ENCODE measurements at places on chromosomes 1 and 21. TPM values are rescaled to one million over a fixed set of nuclear protein-coding genes. Genes with fewer than 3 reads are reported as not detected.

Gene PLEKHA6
- 0.21 TPM for total RNA-seq

GRCh38 chr1:18795002-18795689, 64.3 kb downstream of the TAS1R2 start:
- no peak for DNase-seq

DNA sequence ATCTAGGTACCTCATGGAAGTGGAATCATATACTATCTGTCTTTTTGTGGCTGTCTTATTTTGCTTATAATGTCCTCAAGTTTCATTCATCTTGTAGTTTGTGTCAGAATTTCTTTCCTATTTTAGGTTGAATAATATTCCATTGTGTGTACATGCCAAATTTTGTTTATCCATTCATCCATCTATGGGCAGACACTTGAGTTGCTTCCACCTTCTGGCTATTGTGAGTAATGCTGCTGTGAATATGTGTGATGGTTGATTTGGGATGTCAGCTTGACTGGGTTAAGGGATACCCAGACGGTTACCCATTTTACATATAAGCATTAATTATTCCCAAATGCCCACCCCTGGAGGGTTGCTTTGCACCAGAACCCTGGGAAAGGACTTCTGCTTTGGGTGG, 477.5 kb downstream of the PTPRU start:
- DNase-seq, result no peak

DNA sequence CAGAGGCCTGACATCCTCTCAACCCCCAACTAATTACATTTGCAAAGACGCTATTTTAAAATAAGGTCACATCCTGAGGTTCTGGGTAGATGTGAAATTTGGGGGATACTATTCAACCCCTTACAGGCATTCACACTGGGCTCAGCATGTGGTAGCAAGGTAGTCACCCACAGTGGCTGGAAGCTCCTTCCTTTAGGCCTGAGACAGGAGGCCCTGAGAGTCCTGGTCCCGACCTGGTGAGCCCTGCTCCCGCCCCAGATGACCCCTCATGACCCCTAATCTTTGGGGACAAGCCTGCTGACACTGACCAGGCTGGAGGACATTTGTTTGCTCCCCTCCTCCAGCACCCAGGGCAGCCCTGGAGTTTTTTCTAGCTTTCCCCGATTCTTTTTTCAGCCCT, 225.9 kb downstream of the DYRK1A start:
- no peak for DNase-seq

Gene LCE2A
- total RNA-seq, result not detected

DNA sequence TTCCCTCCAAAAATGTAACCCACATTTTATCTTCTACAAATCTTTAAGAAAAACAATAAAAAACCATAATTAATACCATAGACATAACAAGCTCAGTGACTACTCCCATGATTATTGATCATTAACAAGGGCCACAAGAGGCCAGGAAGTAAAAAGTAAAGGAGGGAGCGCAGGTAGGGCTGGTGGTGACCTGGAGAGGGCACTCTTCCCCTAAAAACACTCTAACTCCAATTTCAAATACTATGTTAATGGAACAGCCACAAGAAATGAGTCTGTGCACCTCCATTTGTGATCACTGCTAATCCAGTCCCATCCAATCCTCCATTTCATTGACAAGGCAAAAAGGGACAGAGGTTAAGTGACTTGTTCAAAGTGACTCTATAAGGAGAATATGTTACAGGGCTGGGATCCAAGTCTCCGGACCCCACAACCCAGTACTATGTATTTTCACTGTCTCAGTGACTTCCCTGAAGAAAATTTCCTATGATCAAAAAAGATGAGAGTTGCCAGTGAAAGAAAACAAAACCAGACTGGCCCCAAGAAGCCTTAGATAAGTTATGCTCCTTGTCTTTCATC, 41.2 kb upstream of the CFAP298 start:
- no peak for DNase-seq

Gene FCAMR
- not detected for total RNA-seq

Gene TRIM46
- 10.2 TPM for total RNA-seq

Gene L1TD1
- total RNA-seq, result not detected

DNA sequence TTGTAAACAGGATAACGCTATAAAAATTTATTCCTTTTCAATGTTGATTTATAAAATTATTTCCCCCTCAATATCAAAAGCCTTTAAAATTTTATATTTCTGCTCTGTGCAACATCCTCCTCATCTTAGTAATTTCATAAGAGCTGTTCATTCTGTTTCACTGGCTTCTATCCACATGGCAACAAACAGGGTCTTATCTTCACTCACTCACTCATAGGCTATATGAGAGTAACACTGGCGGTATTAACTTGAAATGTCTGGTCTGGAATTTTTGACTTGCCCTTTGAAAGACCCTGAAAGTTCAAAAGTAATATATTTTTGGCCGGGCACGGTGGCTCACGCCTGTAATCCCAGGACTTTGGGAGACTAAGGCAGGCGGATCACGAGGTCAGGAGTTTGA, 77.4 kb upstream of the KRTAP11-1 start:
- no peak for DNase-seq

Gene RNU1-1
- total RNA-seq, result 3,041 TPM

DNA sequence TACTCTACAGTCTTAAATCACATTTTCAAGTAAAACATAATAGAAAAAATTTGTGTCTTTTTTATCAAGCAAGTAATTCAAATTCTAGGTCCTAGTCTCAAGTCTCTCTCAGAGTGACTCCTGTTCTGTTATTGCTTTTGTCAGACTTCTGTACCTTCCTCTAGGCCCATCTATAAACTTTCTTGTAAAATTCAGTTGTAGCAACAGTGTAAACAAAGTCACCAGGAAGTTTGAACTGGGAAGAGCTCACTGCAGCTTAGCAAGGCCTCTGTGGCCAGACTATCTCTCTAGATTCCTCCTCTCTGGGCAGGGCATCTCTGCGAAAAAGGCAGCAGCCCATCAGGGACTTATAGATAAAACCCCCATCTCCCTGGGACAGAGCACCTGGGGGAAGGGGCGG, 13.5 kb upstream of the ZNF678 start:
- no peak for DNase-seq

GRCh38 chr1:170823120-170823519, 112.2 kb upstream of the MROH9 start:
- DNase-seq, result no peak

GRCh38 chr1:115051850-115052249, 22.2 kb downstream of the TSHB start:
- DNase-seq, result no peak

DNA sequence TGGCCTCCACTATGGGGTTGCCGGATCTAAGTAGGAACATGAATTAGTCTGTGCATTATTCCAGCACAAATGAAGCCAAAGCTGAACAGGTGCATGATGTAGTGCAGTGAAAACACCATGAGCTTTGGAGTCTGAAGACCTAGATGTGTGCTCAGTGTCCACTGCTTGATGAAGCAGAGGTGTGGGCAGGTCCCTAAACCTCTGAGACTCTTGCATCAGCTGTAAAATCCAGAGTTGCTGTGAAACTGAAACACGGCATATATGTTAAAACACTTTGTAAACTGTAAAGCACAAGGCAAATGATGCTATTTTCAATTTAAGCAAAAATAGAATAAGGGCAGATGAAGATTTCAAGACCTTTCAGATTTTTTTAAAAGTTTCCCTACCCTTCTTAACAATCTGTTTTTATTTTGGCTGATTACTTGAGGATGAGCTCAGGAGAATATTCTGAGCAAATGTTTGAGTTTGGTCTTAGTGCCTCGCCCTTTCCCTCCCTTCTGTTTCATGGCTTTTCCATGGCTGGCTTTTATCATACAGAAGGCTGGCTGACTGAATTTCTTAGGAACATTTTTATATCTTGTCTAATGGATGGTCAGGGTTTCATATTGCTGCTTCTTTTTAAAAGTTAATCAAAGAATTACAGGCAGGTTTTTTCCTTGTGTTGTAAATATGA, 221.8 kb downstream of the NTNG1 start:
- DNase-seq, result no peak

DNA sequence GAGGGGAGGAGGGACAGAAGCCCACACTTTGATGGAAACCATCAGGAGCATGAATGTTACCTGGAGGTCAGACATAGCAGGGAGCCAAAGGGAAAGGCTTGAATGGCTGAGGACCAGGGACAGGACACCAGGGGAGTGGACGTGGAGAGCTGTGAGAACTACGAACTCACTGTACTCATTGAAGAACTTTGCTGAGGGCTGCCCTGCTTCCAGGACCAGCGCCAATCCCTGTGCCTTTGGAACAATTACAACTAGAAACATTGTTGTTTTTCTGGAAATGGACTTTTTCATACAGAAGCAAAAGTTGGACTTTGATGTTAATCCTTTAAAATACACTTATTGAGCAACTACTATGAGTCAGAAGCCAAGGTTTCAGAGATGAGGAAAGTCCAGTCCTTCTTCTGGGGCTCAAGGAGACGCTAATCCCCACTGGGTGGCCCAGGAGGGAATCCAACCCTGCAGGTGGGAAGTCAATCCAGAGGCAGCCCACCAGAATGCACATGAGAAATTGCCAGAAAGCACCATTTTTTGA, 12.9 kb downstream of the TSPAN2 start:
- no peak for DNase-seq

Gene LCE3B
- total RNA-seq, result not detected

Gene ACOT11
- 0.91 TPM for total RNA-seq

DNA sequence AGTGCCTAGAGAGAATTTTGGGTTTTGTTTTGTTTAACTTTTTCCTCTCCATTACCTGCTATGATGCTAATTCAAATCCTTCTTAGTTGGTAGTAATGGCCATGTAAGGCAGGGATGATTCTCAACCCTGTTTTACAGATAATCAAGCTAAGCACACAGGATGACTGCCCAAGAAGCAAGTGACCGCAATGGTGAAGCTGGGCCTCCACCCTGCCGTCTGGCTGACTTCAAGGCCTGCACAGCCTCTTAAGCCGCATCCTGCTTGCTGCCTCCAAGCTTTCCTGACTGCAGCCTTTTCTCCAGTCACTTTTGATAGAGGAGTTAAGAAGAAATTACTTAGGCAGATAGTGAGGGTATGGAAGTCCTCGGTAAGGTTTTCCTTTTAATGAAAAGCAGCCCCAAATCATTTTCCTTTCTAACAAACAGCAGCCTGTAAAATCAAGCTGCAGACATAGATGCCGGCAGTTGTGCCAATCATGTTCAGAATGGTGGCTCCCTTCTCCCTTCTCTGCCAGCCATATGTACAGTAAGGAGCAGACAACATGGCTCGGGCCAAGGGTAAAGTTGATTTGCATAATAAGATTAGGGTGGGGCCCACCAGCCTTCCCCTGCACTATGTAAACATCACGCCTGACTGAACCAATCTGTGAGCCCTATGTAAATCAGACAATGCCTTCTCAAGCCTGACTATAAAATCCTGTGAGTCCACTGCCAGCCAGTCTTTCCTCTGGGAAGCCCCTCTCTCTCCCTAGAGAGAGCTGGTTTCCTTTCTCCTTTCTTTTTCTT, 8.8 kb upstream of the CTBS start:
- no peak for DNase-seq

Gene SPRR2F
- total RNA-seq, result not detected

DNA sequence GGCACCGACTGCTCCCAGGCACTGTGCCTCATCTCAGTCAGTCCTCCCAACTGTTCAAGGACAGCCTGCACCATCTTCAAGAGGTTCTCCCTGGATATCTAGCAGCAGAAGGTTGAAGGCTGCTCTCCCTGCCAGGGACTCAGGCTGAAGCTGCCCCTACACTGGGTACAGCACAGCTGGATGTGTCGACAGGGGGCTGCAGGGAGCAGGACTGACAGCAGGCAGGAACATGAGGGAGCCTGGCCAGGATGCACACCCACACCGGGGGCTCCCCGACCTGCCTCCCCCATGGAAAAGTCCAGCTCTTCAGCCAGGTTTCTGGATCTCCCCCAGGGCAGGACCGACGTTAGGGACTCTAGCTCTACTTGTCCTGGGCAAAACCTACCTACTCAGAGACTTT, 20.5 kb downstream of the SETD4 start:
- DNase-seq, result no peak

Gene FAM151A
- total RNA-seq, result not detected

DNA sequence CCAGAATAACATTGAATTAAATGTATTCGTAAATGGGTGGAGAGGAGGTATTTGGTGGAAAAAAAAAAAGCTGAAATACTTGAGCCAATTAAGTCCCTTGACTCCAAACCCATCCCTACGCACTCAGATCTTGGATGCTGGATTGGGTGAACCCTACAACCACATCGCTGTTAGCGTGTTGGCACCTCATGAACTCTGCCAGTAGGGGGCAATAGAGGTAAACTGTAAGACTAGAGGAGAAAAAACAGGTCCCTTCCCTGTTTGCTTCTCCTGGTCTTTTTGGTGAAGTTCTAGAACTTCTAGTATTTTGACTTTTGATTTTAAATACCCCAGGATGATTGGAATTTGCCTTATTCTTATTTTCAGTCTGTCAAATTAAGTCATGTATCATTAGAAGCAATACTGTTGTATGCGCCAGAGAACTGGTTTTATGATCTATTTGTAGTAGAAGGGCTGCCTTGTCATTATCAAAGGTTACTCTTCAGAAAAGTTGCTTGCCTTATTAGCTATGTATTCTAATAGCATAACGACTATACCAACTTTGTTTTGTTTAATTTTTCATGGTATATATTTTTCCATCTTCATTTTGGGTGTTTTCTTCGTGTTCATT, 1.9 kb upstream of the OR13G1 start:
- no peak for DNase-seq

DNA sequence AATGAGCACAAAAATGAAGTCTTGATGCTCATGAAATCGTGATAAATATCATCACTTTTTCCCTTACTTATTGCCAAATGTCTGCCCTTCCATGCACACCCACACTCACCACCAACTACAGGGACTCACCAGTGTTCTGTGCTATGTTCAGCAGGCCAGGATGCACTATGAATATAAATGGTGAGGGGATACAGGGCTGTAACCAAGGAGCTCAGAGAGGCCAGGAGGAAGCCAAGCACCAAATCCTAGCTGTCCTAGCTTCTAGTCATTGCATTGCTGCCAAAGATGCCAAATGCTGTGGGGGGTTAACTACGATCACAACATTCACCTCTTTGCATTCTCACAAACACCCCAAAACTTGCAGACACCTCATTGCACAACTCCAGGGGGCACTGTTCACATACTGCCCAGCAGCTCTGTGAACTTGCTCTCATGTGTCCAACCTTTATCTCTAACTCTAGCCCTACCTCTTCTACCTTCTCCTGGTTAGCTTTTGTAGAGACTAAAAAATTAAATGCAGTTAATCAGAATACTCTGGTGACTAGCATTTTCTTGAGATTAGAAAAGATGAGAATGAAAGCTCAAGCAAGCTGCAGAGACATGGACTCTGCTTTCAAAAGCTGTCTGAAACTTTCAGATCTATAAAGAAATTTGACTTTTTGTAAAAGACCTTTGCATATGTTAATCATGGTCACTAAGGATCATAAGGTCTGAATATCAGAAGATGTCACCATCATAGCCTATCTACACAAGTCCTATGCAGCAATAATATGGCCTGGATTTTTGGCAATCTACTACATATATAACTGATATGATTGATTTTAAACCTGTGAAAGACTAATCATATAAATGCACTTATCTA, 13.9 kb upstream of the KIF14 start:
- DNase-seq, result no peak

All from activated T-helper 1 cell treated with anti-CD3 and anti-CD28 coated beads, Interleukin-12 subunit alpha, Interleukin-12 subunit beta, Interleukin-2, Interleukin-4 antibody, amounts not matched to agents 30 ng/mL and 10 ng/mL and 1 ng/mL, durations not matched to agents 14 hours and 24 hours and 36 hours (primary cell).